ENCODE measurements at places on chromosomes 4 and X.

DNA sequence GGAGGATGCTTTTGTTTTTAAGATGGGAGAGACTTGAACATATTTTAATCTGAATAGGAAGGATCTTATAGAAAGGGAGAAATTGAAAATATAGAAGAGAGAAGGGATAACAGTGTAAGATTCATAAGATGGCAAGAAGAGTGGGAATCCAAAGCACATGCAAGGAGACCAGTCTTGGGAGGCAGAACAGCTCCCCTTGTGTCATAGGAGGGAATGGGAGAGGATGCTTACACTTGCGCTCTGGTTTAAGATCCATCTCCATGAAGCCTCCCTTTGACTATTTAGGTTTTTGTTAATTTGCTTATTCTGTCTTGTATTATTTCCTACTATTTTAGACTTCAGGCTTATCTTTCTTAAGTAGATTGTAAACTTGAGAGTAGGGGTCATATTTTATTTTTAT lies 42.7 kb downstream of the KIF4A start:
- DNase-seq, result no peak

DNA sequence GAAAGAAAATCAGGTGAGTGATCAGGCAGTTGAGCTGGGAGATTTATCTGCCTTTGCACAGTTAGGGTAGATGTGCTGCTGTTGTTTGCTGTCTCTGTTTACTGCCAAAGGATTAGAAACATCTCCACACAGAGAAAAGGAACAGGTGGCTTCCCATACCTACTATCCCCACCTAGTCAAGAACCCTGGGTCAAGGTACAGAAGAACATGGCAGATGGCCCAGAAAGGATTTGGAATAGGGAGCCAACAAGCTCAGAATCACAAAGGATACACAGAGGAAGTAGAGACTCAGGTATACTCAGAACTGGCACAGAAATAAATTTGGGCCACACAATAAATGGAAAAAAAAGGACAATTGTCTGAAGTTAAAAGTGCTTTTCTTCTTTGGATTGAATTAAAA lies 64.3 kb downstream of the TIGD2 start:
- no peak for DNase-seq

DNA sequence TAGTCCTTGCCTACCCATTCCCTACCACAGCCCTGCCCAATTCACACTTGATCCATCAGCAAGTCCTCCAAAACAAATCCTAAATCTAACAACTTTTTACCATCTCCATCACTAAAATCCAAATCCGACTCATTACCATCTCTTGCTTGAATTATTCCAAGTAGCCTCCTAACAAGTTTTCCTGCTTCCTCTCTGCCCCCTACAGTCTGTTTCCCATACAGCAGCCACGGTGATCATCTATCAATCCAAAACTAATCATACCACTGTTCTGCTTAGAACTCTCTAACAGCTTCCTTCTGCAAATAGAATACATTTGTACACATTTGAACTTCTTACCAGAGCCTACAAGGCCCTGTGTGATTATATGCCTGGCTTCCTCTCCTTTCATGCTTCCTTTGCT lies 133.0 kb downstream of the SHROOM4 start:
- no peak for DNase-seq

DNA sequence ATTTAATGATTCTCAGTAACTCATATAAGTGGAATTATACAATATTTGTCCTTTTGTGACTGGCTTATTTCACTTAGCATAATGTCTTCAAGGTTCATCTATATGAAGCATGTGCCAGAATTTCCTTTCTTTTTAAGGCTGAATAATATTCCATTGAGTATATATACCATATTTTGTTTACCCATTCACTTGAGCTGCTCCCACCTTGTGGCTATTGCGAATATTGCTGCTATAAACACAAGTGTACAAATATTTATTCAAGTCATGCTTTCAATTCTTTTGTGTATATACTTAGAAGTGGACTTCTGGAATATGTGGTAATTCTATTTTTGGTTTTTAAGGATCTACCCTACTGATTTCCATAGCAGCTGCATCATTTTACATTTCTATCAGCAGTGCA lies 219.1 kb downstream of the MID1 start:
- DNase-seq, result no peak

- no peak for DNase-seq
These were observed 163.2 kb downstream of the SLC7A11 start for GRCh38 chr4:138078751-138079520.

DNA sequence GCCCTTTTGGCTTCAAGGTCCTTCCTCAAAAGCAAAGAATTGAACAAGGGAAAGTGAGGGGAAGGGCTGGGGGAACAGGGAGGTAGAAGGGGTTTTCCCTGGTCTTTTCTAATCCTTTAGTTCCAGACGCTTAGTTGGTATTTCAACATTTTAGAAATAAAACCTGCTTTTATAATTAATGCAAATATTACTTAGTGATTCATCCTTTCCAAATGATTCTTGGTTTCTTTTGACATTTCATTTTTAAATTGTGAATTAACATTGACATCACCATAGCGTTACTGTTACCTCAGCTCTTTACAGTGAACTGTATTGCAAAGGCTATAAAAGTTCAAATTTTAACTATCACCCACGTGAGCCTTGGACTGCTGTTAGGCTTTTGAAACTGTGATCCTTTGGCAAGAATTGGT lies 20.9 kb downstream of the NFKB1 start:
- DNase-seq, result no peak

- no peak for DNase-seq
These were observed 4.5 kb downstream of the SNX25 start for GRCh38 chr4:185213877-185214276.

DNA sequence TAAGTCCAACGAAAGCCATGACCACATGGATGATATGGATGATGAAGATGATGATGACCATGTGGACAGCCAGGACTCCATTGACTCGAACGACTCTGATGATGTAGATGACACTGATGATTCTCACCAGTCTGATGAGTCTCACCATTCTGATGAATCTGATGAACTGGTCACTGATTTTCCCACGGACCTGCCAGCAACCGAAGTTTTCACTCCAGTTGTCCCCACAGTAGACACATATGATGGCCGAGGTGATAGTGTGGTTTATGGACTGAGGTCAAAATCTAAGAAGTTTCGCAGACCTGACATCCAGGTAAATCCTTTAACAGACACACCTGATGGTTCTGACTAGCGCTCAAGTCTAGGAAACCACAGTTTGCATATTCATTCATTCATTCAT lies 6.0 kb downstream of the SPP1 start:
- DNase-seq, result no peak

GRCh38 chr4:7769396-7770223 lies 170.1 kb downstream of the AFAP1 start:
- no peak for DNase-seq
